Lung (tissue), 17 donors: ENCODE measurements at places on chromosomes 11 and 22.
A peak's percentile ranks its signal among the peaks of the same experiment; 100 is the strongest.

- DNase-seq = peak; percentile 82
These were observed 12.3 kb upstream of the TUB start for GRCh38 chr11:8068605-8069221.

DNA sequence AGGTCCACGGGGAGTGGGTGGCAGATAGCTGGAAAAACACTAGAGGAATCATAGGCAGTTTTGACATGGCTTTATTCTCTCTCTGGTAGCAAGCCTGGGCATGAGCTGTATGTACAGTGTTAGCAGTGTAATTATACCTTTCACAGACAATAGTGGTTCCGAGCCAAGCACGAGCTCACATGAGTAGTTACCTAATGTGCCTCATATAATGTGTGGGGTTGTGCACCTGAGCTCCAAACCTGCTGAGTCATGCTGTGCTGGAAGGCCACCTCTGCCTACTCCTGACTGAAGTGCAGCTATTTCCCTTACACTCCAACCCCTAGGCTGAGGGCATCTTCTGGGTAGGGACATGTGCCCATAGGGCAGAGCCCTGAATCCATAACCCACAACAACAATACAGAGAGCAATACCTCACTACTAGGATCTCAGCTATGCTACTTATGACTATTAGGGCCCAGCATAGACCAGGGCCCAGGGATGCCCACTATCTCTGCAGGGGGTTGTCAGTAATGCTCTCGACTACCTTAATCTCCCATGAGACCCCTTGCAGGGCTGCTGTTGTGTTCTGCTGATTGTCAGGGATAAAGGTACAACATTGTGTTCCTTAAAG lies 432.1 kb downstream of the DYNC2H1 start:
- DNase-seq = no peak

DNA sequence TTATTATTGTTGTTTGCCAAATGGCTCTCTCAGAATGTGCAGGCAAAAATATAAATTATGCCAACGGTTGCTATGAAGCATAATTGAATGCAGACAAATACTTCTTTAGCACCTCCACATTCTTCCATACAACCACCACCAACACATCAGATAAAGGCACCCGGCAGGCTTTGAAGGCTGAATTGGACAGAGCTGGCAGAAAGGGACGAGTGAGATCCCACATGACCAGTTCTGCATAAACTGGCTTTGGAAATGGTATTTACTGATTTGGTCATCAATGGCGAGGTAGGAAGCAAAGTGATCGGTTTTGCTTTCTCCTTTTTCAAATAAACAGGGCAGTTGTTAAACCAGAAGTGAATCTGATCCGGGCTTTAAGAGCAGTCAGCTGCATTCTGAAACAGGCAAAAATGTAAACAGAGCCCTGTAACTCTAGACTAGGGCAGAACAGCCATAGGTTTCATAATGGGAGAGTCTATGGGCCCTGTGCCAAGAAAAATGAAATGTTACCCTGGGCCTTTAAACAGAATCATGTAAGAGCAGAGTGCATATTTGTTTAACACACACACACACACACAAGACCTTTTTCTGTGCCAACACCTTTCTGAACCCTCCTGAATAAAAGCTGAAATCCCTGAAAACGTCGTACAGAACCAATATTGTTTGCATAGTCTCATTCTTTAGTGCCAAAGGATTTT lies 97.7 kb downstream of the MPPED2 start:
- DNase-seq = peak; percentile 79

GRCh38 chr11:86191874-86192273 lies 52.7 kb upstream of the EED start:
- DNase-seq = no peak

DNA sequence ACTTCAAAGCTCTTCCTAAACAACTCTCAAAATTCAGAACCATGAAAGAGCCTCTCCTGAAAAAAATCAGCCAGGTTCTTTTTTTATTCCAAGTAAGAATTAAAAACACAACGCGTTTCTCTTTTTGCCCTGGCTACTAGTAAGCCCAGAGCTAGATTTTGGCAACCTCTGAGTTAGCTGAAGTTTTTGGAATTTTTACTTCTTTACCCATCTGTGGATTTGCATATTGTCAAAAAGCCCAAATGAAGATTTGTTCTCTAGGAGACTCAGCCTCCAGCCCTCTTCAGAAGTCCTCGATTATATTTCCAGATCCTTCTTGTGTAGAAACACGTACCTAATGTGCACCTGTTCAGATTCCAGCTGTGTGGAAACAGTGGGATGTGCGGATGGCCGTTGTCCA lies 517.9 kb downstream of the TBC1D22A start:
- DNase-seq = no peak

GRCh38 chr11:131388030-131388429 lies 17.6 kb downstream of the NTM start:
- DNase-seq = no peak

DNA sequence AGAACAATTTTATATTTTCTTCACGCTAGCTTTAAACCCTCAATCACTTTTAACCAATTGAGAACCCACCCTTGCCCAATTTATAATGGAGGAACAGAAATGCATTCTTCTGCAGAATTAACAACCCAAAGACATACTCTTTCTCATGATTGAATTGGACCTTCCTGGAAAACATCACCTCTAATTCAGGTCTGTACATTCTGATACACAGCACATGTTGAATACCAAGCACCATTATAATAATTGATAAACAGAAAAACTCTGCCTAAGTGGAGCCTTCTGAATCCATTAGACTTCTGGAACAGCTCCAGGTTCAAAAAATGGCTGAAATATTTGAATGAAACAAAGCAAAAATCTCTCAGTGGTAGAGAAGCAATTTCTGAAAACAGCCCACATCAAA lies 105.4 kb downstream of the FAM76B start:
- DNase-seq = no peak

- DNase-seq = no peak
These were observed 8.6 kb downstream of the THYN1 start for GRCh38 chr11:134244593-134244992.

- no peak for DNase-seq
These were observed 58.4 kb downstream of the SGSM3 start for GRCh38 chr22:40428796-40429195.

GRCh38 chr11:122863704-122864326 lies 18.7 kb upstream of the JHY start:
- peak; percentile 73 for DNase-seq

- no peak for DNase-seq
These were observed 5.1 kb upstream of the DRG1 start for GRCh38 chr22:31394326-31394725.

DNA sequence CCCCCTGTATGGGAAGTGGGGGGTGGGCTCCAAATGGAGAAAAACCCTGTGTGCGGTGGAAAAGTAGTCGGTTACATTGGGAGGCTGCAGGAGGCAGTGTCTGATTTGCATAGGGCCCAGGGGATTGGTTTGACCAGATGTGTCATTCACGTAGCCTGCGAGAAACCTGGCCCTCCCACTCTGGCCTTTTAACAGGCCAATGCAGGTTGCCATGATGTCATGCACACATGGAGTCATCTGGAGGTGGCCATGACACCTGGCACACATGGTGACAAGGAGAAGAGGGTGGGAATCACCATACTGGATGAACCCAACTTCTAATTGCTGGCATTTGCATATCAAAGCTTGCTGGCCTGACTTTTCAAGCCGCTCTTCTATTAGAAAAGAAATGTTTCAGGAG lies 50.6 kb downstream of the FAM181B start:
- no peak for DNase-seq

DNA sequence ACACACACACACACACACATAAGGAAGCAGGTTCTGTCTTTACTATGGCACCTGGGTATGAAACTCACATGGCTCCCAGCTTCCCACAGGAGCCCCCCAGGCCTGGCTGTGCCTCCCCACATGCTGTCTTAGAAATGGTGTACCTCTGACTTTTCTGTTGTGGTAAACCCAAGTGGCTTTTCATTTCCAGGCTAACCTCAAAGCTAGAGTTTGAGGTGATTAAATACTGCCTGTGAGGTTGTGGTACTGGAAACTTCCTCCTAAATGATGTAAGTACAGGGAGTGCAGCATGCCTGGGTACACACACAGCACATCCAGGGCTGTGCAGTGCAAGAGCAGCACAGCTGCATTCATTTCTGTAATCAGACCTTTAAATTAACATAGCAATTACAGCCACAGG lies 34.4 kb downstream of the ME3 start:
- no peak for DNase-seq

DNA sequence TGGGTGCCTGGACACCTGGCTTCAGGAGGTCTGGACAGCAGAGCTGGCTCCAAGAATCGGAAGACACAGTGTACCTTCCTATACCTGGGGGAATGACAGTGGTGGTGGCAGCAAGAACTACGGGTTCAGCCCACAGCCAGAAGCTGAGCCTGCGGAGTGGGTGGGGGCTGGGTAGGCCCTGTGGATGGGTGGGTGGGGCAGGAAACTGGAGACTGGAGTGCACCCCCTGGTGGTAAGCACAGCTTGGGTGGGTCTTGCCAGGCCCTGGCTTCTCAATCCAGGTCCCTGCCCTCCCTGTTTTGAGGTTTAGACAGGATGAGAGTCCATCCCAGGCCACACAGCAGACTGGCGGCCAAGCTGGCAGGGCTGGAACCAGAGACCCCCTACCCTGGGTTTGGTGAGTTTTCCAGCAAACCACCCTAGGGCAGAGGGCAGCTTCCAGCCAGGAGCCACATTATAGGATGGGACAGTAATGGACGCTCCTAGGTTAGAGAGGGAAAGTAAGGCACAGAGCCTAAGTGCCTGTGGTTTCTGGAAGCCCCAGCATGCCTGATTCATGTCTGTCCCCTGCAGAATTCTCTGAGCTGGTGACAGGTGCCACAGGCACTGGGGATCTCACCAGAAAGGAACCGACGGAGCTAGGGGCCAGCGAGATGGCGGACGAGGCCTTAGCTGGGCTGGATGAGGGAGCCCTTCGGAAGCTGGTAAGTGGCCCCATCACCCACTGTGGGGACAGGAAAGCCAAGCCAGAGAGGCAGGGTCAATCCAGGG lies 1.7 kb downstream of the SMTN start:
- peak; percentile 72 for DNase-seq

- DNase-seq = no peak
These were observed 14.0 kb upstream of the WDR74 start for GRCh38 chr11:62853279-62853965.

GRCh38 chr22:19110646-19111045 lies 11.6 kb downstream of the DGCR2 start:
- no peak for DNase-seq

DNA sequence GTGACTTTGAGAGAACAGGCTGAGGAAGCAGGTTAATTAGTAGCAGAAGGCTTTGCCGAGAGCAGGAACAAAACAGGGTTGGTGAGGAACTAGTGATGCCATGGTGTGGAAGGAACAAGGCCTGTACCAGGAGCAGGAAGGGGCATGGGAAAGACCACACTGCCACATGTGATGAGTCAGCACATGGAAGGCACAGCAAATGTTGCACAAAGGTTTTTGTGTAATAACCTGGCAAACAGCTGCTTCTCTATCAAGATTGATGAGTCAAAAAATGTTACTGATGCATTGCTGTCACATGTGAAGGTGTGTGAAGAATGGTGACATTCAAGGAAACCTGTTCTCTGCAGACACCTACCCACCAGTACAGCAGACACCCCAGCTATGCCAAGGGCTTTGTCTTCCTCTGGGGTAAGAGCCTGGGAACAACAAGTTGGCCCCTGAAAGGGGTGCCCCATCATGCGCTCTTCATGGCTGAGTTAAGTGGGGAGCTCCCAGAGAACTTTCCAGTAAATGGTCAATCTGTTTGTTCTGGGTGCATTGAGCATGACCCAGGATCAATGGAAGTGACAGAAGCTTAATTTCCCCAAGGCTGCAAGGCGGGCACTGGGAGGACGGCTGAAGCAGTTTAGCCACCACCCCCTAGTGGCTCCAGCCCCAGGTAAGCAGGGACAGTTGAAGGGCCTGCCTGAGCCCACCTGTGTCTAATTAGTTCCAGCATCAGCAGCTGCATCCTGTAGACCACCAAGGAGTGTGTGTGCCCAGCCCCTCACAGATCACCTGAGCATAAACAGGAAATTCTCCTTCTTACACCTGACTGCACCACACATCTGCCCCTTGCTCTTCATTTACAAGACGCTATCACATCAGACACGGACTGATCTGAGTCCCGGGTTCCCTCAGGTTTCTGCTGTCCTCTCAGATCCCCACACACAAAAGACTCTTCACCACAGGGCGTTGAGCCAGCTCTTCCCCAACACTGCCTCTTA lies 47.6 kb downstream of the GGTLC2 start:
- DNase-seq = no peak

DNA sequence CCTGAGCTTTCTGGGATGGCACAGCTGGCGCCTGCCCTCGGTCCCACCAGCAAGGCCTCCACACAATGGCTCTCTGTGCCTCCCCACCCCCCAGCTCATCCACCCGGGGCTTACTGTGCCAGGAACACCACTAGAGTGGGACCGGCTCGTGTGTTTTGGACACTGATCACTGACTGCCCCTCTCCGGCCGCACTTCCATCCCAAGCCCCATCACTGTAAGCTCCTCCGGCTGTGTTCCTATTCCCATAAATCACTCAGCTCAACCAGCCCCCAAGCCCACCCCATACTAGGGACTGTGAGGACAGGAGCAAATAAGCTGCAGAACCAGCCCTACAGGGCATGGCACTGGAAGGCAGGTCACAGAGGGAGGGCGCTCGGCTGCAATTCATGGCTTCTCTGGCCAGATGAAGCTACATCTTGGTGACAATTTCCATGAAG lies 7.3 kb downstream of the APBB1 start:
- no peak for DNase-seq

DNA sequence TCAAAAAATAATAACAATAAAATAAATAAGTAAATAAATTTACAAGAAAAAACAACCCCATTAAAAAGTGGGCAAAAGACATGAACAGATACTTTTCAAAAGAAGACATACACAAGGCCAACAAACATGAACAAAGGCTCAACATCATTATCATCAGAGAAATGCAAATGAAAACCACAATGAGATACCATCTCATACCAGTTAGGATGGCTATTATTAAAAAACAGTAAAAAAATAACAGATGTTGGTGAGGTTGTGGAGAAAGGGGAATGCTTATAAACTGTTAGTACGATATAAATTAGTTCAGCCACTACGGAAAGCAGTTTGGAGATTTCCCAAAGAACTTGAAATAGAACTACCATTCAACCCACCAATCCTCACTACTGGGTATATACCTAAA lies 44.6 kb downstream of the PRCP start:
- DNase-seq = no peak
